ENCODE measurements at places on chromosomes 12 and 14.

GRCh38 chr14:69808919-69809808 is 12.1 kb upstream of the SLC10A1 start:
- no peak for DNase-seq

DNA sequence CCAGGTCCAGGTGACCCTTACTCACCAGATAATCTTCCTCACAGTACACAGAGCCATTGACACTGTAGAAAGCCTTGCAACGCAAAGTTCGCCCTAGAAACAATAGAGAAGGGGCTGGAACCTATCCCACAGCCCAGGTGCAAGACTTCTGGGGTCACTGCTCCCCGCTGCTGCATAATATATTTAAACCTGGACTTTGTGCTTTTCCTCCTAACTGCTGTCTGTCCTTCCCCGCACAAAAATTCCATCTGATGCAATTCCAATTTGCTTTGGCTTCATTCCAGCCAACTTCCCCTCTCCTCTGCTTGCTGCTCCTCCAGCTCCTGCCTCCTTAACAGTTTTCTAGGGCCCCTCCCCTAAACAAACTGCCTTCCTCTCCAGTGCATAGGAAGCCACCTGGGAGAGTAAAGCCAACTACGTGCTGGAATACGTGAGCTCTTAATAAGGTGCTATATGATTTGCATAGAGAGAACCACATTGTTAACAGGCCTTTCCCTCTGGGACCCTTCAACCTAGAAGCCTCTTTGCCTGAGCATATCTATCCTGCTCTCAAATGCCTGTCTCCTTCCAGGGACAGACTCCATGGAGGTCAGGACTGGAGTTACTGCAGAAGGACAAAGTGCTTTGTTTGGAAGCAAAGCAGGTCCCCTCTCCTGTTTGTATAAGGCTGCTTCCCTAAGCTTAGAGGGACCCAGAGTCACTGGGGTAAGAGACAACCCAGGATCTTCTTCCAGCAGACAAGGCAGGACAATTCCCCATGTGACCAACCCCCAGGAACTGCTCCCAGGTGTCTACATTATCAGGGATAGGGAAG is 5.5 kb downstream of the AJUBA start:
- DNase-seq, result peak; percentile 57

DNA sequence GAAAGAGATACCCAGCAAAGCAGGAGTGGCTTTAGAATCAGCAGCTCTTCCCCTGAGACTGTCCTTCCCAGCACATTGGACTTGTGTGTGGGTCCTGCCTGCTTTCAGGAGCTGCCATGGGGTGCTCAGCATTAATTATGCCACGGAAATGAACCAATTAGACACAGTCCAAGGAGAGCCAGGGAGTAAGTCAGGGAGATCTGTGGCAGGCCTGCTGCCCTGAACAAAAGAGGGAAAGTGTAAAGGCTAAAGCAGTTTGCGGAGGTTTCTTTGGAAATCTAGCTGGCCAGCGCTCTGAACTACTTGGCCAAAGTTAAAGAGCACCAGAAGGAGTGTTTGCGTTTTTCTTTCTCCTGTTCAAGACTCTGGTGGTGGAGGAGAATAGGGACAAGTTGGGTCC is 65.7 kb upstream of the SRSF5 start:
- no peak for DNase-seq

GRCh38 chr14:36224176-36224575 is 47.7 kb upstream of the PTCSC3 start:
- no peak for DNase-seq

GRCh38 chr12:4270831-4271716 is 2.5 kb upstream of the CCND2 start:
- DNase-seq, result no peak

- DNase-seq, result no peak
Observed at GRCh38 chr12:130796985-130797686, 41.9 kb downstream of the STX2 start.

GRCh38 chr12:51488281-51488680 is 63.6 kb downstream of the SLC4A8 start:
- no peak for DNase-seq

GRCh38 chr14:104499784-104500760 is 79.5 kb upstream of the C14orf180 start:
- DNase-seq, result no peak

- no peak for DNase-seq
Observed at GRCh38 chr14:43336351-43336750, 1170.7 kb downstream of the FSCB start.

DNA sequence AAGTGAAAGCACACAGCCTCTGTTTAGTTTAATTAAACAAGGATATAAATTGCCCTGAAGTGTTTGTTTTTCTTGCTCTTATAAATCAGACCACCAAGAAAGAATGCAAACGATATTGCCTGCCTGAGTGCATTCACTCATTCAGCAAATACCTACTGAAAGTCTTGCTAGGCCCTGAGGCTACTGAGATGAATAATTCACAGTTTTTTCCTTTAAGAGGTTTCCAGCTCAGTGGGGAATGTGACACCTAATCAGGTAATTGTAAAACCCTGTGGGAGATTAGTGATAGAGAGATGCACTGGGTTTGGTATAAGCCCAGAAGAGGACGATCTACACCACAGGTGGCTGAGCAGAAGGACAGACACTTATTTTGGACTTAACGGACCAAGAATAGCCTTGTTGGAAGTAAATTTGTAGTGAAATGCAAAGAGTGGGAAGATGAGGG is 151.4 kb downstream of the SLC35F4 start:
- no peak for DNase-seq

GRCh38 chr14:72777636-72778035 is 116.3 kb downstream of the DPF3 start:
- DNase-seq, result no peak

DNA sequence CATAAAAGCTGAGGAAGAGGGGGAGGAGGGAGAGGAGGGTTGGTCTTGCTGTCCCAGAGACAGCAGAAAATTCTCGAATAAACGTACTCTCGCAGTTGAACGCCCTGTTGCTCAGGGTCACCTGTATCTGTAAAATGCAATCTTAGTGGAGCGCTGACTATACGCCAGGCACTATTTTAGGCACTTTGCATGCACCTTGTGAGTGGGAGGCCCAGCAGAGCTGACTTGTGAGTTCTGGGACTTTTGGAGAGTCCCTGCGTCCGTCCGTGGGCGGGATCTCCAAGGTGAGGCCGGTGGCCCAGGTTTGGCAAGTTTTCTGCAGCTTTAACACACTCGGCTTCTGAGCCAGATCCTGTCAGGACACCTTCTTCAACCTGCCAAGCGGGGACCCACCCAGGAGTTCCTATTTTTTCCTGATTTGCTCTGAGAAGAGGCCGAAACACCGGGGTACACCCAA is 32.5 kb upstream of the PLEKHG6 start:
- DNase-seq, result no peak

GRCh38 chr14:34003691-34004090 is 52.8 kb upstream of the EGLN3 start:
- no peak for DNase-seq

DNA sequence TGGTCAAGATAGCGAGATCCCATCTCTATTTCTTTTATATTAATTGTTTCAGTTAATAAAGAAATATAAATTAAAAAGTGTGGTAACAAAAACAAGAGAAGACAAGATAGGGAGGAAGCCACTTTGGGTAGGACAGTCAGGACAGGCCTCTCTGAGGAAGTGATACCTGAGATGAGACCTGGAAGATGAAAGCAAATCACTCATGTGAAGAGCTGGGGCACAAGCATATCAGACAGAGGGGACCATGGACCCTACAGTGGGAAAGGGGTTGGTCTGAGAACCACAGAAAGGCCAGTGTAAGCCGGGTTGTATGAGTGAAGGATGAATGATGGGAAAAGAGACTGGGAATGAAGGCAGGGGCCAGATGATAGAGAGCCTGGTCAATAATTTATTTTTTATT is 1.8 kb upstream of the MED6 start:
- DNase-seq, result no peak

DNA sequence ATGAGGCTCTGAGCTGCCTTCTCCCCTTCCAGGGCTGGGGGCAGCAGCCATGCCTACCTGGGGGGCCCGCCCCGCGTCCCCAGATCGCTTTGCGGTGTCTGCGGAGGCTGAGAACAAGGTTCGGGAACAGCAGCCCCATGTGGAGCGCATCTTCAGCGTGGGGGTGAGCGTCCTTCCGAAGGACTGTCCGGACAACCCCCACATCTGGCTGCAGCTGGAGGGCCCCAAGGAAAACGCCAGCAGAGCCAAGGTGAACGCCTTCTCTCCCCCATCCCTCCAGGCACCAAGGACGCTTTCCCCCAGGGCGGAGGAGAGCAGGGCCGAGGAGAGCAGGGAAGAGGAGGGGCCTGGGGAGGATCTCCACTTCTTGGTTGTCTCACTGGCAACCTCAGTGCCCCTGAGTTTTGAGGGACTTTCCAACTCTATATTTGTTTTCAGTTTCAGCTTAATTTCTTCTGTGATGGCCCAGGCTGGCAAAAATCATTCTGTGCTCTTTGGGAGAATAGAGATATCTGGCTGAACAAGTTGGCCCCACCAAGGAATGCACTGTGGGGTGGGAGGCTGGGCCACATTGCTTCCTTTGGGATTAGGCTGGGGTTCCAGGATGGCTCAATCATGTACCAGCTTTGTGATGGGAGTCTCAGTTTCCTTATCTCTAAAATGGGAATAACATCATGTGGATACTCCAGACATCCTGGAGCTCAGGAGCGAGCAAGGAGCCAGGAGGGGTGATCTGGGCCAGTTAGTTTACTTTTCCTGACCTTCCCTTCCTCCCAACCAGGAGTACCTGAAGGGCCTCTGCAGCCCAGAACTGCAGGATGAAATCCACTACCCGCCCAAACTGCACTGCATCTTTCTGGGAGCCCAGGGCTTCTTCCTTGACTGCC is 1.2 kb downstream of the KHNYN start:
- peak; percentile 74 for DNase-seq

DNA sequence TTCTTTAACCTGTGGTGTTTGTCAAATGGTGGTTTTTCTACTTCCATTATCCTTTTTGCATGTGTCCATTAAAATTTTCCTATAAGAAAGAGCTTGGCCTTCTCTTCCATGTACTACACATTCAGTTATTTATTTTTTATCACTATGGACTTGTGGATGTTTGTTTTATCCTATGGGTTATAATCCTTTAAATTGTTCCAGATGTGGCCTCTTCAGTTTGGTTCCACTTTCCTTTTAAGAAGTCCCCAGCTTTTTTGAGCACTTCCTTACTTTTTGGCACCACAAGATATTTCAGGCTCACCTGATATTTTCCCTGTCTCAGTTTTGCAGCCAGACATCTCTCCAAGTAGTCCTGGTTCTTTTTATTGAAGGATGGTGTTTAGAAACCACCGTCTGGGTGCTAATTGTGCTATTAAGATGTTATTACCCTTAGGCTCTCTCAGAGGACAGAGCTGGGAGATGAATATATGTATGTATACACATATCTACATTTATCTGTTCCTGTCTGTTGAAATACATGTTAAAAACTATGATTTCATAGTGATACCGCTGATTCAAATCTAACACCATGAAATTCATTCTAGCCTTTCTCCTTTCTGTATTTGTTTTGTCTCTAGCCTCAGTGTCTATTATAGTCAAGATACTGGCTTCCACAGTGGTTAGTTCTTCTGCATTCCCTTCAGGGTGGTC is 408.5 kb upstream of the RGS6 start:
- DNase-seq, result no peak

GRCh38 chr14:102906616-102907302 is 15.7 kb upstream of the AMN start:
- DNase-seq, result no peak

DNA sequence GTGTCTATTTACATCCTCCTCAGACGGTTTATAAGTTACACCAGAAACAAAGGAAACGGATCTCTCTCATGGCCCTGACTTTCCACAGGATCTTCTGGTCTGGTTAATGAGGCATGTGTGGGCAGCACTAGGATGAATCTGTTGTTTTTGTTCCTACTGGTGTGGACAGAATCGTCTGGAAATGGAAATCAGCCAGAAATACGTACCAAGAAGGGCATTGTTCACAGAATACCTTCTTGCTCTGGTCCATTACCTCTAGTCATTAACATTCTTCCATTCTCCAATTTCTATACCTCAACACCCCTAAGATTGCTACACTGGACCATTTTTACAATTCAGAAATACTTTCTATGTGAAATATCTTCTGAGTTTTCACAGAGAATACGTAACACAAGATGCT is 86.0 kb downstream of the TPH2 start:
- no peak for DNase-seq

DNA sequence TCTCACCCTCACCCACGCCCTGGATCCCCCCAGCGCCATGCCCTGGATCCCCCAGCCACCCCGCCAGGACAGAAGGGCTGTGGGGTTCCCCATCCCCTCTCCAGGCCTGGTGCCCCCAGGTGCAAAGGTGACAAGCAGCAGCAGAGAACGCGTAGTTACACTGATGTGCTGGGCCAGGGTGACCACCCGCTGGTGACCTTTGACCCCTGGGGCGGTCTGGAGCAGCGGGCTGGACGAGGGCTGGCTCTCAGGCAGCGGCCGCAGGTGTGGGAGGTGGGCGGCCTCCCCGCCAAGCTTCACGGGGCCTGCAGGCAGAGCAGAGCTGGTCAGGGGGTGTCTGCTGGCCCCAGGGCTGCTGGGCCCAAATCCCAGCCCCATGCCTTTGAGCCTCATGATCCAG is 40.1 kb downstream of the RFLNA start:
- no peak for DNase-seq

DNA sequence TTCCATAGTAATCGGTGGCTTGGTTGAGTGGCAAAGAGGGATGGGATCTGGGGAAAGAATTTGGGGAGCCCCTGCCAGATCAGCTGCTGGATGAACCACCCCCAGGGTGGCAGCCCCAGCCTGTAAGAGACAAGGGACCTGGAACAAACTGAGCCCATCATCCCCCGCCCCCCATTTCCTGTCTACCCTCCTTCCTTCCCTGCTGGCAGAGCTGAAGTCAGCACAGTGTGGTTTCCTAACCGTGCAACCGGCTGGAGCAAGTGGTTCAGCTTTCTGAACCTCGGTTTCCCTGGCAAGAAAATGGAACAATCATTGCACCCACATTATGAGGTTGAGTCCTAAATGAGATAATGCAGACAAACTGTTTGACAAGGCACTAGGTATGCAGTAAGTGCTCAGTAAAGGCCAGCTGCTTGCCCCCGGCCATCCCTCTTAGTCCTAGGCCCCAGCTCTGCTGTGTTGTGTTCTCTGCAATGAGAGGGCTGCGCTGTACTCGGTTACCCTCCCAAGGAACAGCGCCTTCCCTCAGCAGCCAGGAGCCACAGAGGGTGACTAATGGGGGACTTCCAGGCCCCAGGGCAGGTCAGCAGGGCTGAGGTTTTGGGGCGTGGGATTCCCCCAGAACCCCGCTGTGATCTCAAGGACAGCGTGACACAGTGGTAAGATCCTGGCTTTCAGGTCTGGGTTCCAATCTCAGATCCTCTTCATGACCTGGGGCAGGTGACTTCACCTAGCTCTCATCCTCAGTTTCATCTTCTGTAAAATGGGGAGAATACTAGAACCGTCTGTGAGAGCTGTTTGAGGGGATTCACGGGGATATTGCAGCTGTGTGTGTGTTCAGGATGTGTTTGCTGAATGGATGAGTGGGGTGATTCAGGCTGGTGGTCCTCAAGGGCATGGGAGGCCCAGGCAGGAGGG is 16.5 kb downstream of the SELPLG start:
- DNase-seq, result peak; percentile 49

GRCh38 chr12:119460876-119461275 is 126.3 kb downstream of the CCDC60 start:
- DNase-seq, result no peak
